ENCODE measurements at places on chromosomes 16 and 17.
A peak's percentile ranks its signal among the peaks of the same experiment; 100 is the strongest.

DNA sequence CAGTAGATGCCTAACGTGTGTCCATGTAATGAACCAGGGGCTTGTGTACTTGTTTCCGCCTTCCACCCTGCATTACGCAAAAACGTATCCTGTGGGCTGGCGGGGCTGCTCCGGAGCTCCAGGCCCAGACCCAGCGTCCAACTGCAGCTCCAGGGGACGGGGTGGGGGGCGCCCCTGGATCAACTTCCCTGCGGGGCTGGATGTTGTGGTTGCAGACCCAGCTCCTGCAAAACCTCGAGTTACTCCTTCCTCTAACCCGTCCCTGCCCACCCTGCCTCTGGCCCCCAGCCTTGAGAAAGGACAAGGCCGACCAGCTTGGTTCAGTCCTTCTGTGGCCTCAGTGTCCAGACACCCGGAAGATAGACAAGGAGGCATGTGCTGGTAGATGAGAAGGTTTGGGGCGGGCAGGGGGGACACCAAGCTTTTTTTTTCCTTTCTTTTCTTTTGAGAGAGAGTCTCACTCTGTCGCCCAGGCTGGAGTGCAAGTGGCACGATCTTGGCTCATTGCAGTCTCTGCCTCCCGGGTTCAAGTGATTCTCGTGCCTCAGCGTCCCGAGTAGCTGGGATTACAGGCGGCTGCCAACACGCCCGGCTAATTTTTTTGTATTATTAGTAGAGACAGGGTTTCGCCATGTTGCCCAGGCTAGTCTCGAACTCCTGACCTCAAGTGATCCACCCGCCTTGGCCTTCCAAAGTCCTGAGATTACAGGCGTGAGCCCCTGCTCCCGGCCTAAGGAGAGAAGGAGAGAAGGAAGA, 731 bp upstream of the EXOC7 start:
- no peak for DNase-seq

DNA sequence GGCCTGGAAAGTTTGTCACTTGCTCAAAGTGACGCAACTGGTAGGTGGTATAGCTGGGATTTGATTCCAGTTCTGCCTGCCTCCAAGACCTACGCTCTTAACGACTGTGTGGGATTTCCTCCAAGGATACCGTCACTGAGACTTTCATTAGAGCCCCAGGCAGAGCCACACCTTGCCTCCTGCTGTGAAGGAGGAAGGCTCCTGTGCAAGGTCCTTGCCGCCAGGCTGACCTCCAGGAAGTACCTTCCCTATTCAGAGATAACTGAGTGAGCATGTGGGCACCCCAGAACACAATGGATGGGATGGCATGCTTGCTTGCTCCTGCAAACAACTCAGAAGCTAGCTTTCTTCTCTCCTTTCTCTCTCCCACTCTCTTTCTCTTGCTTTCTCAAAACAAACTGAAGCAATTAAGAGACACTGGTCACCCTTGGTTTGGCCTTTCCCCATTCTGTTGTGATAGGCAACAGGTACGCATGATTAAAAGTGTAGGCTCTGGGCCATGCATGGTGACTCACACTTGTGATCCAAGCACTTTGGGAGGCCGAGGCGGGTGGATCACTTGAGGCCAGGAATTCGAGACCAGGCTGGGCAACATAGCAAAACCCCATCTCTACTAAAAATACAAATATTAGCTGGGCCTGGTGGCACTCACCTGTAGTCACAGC, 30.7 kb downstream of the CACNG3 start:
- DNase-seq = no peak

DNA sequence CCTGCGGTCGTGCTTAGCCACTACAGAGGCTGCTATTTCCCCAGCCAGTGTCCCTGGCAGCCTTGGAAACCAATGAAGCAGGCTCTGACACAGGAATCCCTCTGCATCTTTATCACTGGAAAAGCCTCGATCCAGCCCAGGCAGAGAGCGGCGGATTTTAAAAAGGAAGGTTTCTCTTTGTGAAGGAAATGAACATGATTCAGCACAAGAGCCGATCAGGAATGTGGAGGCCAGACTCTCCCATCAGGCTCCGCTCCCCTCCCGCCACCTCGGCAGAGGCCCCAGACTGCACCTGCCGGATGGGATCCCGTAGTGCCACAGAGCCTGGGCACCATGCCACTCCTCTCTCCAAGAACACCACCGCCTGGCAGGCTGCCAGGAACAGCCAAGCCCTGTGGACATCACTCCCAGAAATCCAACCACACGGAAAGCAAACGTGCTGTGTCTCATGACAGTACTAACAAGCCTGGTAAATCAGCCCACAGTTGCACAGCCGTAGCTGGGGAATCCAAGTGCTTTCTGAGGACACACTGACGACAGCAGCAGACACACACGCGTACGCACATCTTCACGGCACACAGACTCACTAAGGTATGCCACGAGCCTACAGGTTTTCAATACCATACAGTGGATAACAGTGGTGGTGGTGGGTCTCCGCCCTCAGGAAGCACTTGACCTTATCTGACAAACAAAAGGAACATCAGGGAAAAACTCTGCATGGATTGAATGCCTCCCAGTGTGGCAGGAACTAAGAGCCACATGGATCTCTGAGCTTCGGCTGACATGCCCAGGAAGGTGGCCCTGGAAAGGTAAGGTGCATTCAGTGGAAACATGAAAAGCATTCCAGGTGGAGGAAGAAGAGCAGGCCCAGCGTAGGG, 5.4 kb downstream of the LRRC75A start:
- no peak for DNase-seq

- DNase-seq = peak; percentile 48
Observed at GRCh38 chr17:50630524-50631194, 4.0 kb upstream of the ABCC3 start.

- peak; percentile 25 for DNase-seq
Observed at GRCh38 chr17:36602030-36602748, 806 bp downstream of the MRM1 start.

GRCh38 chr16:4264546-4264945, 8.3 kb downstream of the TFAP4 start:
- DNase-seq = no peak

DNA sequence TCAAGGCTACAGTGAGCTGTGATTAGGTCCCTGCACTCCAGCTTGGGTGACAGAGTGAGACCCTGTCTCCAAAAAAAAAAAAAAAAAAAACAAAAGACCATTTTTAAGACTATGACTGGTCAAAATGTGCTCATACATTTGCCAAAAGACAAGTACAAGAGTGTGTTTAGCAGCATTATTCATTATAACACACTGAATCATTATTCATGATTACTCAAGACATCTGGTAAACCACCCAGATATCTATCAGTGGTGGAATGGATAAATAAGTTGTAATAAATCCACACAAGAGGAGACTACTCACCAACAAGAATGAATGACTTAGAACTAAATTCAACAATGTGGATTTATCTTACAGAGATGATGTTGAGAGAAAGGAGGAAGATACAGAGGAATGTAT, 716.3 kb downstream of the MAF start:
- DNase-seq = no peak

- DNase-seq = no peak
Observed at GRCh38 chr17:58640202-58640601, 51.6 kb downstream of the TEX14 start.

GRCh38 chr16:27332105-27332504, 18.3 kb downstream of the IL4R start:
- no peak for DNase-seq

DNA sequence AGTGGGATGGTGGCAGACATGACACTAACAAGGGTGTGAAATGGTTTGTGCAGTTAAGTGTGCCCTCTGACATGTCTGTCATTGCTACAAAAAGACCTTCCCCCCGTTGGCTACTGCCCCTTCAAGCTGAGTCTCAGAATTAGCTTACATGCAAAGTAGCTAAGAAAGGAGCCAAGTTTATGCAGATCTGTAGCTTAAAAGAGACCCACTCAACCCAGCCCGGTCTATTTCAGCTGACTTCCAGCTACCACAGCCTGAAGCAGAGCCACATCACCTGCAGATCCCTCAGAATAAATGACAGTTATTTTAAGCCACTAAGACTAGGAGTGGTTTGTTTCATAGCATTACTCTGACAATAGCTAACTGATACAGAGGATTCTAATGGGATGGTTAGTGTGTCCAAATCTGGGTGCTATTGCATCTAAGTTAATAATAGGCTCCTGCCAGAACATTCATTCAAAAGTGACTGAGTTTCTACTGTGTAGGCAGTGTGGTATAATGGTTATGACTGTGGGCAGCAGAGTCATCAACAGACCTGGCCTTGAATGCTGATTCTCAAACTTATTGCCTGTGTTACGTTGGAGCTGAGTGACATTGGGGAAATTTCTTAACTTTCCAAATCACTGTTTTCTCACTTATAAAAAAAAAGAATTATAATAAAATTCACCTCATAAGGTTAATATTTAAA, 11.7 kb downstream of the C17orf67 start:
- DNase-seq = no peak

GRCh38 chr16:21021316-21021715, 120.7 kb downstream of the LYRM1 start:
- DNase-seq = no peak

DNA sequence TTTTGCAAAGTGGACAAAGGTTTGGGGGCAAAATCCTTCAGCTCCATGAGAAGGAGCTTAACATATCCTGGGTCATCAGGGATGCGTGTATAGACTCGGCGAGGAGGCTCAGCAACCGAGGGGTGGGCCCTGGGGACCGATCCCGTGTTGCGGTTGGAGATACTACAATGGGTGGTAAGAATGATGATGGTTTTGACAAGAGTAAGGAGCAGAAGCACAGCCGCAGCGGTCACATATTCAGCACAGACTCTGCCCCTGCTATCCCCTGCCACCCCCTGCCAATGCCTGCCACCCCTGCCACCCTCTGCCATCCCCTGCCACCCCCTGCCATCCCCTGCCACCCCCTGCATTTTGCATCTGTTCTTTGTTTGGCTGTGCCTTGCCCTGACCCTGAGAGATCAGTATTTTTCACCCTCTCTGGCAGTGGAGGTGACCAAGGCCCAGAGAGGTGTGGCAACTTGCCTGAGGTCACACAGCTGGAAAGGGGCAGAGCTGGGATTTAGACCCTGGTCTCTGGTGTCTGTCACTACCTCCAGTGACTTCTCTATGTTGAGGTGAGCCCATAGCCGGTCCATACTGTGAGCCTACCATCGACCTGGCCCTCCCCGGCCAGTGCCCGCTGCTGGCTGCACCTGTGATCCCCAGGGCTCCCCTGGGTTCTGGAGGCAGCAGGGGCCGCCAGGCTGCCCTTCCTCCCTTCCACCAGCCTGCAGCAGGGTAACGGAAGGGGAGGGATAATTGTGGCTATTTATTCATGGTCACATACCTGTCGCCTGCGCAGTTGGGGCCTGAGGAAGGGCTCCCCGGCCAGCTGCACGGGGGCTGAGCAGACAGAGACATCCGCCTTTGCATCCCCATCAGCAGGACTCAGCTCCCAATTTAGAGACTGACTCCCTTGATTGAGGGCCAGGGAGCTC, 74.9 kb upstream of the CBX4 start:
- DNase-seq = no peak

DNA sequence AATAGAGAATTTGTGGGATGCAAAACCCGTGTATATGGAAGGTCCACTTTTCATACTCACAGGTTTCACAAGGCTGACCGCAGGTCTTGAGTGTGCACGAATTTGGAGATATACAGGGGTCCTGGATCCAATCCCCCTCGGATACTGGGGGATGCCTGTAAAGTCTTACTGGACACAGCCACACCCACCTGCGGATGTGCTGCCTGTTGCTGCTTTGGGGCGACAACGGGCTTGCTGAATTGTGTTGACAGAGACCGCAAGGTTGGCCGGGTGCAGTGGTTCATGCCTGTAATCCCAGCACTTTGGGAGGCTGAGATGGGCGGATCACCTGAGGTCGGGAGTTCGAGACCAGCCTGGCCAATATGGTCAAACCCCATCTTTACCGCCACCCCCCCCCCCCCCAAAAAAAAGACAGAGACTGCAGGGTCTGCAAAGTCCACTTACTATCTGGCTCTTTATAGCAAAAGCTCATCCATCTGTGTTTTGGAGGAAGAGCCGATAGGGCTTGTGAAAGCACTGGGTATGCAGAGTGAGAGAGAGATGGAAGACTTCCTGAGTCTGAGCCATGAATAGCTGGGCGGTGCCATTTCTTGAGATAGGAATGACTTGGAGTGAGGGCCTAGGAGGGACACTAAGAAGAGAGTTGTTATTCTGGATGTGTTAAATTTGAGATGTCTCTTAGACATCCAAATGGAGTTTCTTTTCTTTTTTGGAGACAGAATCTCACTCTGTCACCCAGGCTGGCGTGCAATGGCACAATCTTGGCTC, 6.4 kb upstream of the COG1 start:
- no peak for DNase-seq

GRCh38 chr17:29760279-29761039, 137.7 kb upstream of the CORO6 start:
- DNase-seq = peak; percentile 67

- DNase-seq = no peak
Observed at GRCh38 chr16:24844101-24845030, 1.4 kb upstream of the SLC5A11 start.

DNA sequence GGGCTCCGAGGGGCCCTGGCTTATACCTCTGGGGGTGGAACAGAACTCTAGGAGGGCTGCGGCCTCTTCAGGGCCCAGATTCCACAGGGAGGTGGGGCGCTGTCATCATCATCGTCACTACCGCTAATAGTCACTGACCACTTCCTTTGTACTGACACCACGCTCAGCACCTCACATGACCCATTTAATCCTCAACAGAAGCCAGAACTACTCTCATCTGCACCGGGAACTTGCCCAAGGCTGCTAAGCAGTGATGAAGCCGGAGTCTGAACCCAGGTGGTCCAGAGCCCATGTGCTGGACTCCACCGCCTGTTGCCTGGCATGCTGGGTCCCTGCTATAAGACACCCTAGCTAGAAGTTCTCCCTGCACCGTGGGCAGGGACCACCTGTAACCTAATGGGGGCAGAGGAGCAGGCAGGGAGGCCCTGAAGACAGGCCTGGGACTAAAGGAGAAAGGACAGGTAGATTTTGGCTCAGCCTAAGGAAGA, 12.0 kb downstream of the UNC13D start:
- DNase-seq = no peak

- no peak for DNase-seq
Observed at GRCh38 chr17:15782866-15783265, 50.8 kb downstream of the TBC1D26 start.

GRCh38 chr16:15976225-15976812, 26.9 kb downstream of the ABCC1 start:
- no peak for DNase-seq

GRCh38 chr17:7732981-7733539, 15.5 kb downstream of the DNAH2 start:
- DNase-seq = no peak

DNA sequence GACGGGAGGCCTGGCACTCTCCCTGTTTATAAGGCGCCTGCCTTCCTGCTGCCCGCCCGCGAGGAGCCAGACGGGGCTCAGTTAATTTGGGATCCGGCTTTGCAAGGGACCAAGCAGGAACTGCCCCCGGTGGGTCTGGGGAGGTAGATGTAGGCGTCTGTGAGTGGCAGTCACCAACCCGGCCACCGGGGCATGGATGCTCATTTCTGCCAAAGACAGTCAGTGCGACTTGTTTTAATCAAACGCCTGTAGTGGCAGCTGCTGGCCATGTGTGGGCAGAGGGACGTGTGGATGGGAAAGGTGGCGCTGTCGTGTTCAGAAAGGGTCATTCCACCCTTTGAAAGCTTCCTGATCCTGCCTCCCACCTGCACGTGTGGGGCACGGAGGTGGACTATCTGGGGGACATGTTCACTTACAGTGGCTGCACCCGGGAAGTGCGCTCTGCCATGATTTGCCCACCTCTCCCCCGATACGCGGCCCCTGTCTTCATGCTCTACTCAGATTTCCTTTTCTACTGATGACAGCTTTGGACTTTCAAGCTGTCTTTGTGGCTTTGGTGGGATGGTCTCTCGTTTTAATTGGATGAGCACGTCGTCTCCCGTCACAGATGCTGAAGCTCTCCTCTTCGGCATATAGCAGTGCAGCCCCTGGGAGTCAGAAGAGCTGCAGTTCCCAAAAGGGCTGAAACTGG, 60.3 kb upstream of the CIBAR2 start:
- DNase-seq = no peak
